CD8-positive, alpha-beta memory T cell (primary cell): ENCODE measurements at places on chromosomes 5 and 9. TPM values are rescaled to one million over a fixed set of nuclear protein-coding genes. Genes with fewer than 3 reads are reported as not detected.

Gene FOXD4
- 0.22 TPM for total RNA-seq

Gene C5orf52
- total RNA-seq = not detected

Gene TRPM3
- total RNA-seq = not detected

Gene SV2C
- total RNA-seq = not detected

Gene RORB
- total RNA-seq = not detected

Gene CTSV
- 0.53 TPM for total RNA-seq

Gene PCDHGB2
- total RNA-seq = 0.33 TPM

Gene DMRT3
- total RNA-seq = not detected

Gene NEUROG1
- not detected for total RNA-seq

Gene NR5A1
- not detected for total RNA-seq

GRCh38 chr5:2688586-2688985, 62.9 kb downstream of the IRX2 start:
- no peak for DNase-seq

- no peak for DNase-seq
Observed at GRCh38 chr5:17269201-17269600, 51.8 kb downstream of the BASP1 start.

DNA sequence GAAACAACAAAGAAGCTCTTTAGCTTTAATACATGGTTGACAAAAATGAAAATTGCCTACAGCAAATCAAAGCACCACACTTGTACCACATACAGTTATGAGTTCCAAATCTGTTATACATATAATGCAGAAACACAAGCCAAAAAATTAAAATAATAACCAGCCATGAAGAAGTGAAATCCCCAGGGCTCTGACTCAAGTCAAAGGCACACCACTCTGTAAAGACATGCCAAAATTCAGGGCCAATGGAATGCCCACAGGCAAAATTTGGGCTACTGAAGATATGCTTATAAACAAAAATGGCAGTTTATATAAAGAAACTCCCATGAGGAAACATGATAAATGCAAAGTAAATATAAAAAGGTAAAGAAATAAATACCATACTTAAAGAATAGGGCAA, 29.0 kb downstream of the THBS4 start:
- no peak for DNase-seq

- DNase-seq = no peak
Observed at GRCh38 chr9:16343249-16344237, 526.9 kb downstream of the BNC2 start.

DNA sequence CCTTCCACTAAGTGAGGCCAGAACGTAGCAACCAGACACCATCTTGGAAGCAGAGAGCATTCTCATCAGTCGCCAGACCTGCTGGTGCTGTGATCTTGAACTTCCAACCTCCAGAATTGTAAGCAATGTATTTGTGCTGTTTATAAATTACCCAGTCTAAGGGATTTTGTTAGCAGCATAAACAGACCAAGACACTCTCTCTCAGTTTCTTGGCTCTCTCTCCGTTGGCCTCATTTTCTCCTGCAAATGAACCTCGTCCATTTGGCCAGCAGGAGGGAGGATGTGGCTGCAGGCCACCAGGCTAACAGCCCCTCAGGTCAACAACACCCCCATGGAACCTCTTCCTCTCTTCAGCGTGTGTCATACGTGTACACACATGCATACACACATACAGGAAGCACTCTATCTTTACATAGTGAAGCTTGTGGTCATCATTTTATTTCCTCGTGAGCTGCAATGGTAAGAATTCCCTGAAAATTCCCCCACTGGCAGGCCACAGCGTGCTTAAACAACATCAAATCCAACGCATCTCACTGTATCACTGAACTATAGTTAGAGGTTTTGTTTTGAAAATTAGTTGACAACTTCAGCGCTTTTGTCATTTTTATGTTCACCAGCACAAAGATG, 62.8 kb upstream of the PPP1R26 start:
- no peak for DNase-seq

DNA sequence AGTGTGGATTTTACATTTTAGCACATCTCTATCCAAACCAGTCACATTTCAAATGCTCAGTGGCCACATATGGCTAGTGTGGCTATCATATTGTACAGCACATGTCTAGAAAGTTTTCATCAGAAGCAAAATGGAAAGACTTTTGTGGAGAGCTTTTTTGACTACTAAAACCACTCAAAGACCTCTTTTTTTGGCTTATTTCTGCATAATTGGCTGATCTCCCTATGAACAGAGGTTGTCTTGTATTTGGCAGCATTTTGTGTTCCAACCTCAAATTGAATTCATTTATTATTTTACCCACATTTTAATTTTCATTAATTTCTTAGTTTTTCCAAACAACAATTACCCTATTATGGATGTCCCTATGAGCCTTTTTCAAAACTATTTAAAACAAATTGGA, 395.7 kb downstream of the TLE1 start:
- no peak for DNase-seq

GRCh38 chr9:79170643-79171042, 401.1 kb upstream of the TLE4 start:
- DNase-seq = no peak

- DNase-seq = no peak
Observed at GRCh38 chr9:121694001-121694400, 42.6 kb downstream of the DAB2IP start.

DNA sequence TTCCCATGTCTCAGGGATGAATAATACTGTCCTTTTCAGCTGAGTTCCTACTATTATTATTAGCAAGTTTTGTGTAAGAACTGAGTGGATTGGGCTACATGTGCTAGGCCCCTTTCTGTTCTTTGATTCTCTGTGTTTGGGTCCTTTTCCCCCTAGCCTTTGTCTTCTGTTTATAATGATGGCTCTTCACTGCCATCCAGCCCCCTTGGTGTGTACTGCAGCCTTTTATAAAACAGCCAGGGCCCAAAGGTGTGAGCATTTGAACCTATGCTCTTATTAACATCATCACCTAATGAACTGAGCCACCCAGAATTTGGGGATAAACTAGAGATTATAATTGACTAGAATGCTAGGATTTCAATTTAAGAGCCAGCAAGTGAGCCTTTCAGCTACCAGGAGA, 52.6 kb downstream of the PLAC8L1 start:
- DNase-seq = no peak

- DNase-seq = no peak
Observed at GRCh38 chr5:141343242-141343952, at the start of gene PCDHGA3. TSS of gene PCDHGA3 (plus strand) at chr5:141343829. CDS start at chr5:141344034, 205 bp downstream.

GRCh38 chr5:80153586-80154126, 102.2 kb downstream of the SERINC5 start:
- no peak for DNase-seq

GRCh38 chr5:96228408-96228807, 204.6 kb downstream of the PCSK1 start:
- DNase-seq = no peak

DNA sequence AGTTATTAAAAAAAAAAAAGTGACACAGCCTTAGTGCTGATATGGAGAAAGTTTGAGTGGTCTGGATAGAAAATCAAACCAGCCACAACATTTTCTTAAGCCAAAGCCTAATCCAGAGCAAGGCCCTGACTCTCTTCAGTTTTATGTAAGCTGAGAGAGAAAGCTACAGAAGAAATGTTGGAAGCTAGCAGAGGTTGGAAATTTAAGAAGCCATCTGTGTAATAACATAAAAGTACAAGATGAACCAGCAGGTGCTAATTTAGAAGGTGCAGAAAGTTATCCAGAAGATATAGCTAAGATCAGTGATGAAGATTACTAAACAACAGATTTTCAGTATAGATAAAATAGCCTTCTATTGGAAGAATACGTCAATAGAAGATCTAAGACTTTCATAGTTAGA, 102.9 kb downstream of the GHR start:
- no peak for DNase-seq

DNA sequence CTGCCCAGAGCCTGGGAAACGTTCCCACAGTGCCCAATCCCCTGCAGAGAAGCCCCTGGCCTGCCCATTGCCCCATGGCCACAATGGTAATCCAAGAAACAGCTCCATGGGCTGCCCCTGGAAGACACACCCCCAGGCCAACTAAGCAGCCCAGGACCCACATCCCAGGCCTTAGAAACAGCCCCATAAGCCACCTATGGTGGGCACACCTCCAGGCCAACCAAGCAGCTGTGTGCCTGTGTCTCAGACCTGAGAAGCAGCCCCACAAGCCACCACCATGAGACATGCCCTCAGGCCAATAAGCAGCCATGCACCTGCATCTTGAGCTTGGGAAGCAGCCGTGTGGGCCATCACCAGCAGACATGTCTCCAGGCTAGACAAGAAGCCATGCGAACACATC, 52.9 kb upstream of the SSBP2 start:
- no peak for DNase-seq

DNA sequence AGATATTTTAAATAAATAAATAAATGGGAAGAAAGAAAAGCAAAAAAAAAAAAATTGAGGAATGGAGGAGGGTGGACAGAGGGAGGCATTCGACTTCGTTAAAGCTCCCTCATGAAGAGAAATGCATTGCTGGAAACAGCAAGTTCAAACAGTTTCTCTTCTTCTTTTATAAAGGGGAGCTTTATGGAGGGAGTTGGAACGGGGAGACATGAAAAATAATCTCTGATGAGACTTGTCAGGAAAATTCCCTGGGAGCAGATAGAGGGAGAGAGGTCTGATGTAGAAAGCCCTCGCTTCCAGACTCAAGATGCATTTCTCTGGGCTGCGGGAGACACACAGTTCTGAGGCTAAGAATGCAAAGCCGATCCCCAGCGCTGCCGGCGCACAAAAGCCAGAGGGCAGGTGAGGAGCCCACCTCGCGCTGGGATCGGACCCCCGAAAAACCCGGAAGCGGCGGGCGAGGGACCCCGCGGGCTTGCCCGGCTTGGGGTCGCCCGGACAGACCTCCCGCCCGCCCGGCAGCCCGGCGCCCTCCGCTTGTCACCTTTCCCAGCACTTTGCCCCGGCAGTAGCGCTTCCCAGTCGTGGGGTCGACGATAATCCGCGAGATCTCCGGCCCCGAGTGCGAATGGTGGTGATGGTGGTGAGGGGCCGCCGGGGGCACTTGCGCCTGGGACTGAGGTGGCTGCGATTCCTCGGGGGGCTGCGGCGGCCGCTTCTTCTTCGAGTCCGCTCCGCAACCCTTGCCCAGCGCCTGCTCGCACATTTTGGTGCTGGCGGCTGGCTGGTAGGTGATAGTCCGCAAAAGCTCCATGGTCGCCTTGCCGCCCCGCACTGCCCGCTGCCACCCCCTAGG, 512 bp downstream of the PLK2 start:
- DNase-seq = no peak

DNA sequence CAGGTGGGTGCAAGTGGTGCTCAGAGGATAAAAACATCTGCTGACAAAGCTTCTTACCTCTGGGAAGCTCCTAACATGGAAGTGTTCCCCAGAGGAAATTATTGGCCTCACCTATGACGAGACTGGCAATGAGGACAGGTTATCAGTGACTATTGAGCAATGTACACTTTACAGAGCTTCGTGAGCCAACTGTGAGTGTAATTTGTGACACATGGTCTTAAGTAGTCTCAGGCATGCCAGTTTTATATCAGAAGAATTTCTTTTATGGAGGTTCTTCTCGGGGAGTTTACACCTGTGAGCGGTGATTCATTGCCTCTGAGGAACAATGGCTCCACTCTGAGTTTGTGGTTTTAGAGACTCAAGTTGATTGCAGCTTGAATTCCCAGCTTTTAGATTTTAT, 11.3 kb downstream of the ANKDD1B start:
- no peak for DNase-seq

GRCh38 chr5:124902097-124902821, 155.8 kb upstream of the ZNF608 start:
- DNase-seq = no peak

GRCh38 chr5:131611064-131611381, 24.0 kb downstream of the RAPGEF6 start:
- DNase-seq = no peak

DNA sequence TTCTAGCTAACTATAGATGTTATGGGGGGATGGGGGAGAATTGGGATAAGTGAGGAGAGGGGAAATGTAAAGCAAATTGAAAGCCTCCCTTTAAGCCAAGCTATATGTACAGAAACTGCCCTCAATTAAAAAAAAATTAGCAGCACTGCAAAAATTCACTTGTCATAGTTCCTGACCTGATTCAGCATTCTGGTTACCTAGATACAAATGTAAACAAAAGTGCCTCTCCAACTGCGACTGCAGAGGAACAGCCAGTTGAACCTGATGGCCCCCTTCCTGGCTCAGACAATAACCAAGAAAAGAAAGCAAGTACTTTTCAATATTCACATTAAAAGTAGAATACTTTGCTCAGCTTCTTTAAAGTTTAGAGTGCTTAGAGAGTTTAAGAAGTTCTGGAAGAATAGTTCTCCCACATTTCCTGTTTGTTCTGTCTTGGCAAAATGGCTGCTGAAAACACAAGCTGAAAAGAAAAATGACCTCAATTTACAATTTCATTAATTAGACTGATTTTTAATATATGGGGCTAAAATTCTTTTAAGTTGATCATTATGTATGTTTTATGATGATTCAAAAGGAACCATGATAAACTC, 1.5 kb downstream of the FAM81B start:
- no peak for DNase-seq

- DNase-seq = no peak
Observed at GRCh38 chr5:38404667-38405276, 146.4 kb downstream of the EGFLAM start.

- no peak for DNase-seq
Observed at GRCh38 chr5:135890296-135890695, 5.3 kb downstream of the IL9 start.
